Stimulated activated naive CD8-positive, alpha-beta T cell treated with anti-CD3 and anti-CD28 coated beads, Interleukin-15, Interleukin-2, amounts not matched to agents 100 U/mL and 50 U/mL, for 24 hours (primary cell): ENCODE measurements at places on chromosomes 4 and X.

DNA sequence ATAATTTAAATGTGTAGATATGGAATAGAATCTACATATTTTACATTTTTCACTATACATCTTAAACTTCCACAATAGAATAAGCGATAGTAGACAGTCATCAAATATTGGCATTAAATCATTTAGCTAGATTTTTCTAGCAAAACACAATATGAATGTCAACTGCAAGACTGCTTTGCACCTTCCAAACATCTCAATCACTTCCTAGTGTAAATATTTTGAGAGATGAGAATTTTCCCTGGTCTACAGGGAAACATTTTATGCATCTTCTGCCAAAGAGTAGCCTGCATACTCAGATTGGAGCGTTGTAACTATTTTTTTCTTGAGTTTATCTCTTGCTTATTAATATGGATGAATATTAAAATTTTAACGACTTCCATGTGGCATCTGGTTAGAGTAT is 897.4 kb downstream of the CENPC start:
- no peak for DNase-seq

DNA sequence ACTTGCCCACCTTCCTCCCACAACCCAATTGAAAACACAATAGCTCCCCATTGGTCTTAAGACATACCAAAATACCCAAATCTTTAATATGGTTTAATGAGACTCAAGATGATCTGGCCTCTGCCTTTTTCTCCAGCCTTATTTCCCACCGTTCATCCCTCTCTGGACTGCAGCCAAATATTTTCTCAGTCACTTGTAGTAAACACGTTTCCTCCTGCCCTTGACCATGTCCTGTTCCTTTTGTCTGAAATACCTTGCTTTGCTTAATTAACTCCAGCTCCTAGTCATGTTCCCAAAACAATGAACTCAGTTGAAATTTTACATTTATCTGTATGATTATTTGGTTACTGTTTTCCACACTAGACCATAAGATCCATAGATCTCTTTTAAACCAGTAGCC is 8.4 kb upstream of the NUP54 start:
- no peak for DNase-seq

- DNase-seq = no peak
Observed at GRCh38 chr4:183130328-183131155, 31.5 kb downstream of the WWC2 start.

GRCh38 chr4:158025131-158025530 is 147.7 kb downstream of the GASK1B start:
- no peak for DNase-seq

GRCh38 chr4:168743601-168744000 is 246.7 kb downstream of the PALLD start:
- DNase-seq = no peak

- DNase-seq = peak; percentile 3
Observed at GRCh38 chrX:139126493-139126892, 404.0 kb upstream of the F9 start.

- DNase-seq = no peak
Observed at GRCh38 chr4:119093042-119093827, 42.4 kb upstream of the MYOZ2 start.

- DNase-seq = no peak
Observed at GRCh38 chr4:184147858-184148737, 69.6 kb downstream of the ENPP6 start.

DNA sequence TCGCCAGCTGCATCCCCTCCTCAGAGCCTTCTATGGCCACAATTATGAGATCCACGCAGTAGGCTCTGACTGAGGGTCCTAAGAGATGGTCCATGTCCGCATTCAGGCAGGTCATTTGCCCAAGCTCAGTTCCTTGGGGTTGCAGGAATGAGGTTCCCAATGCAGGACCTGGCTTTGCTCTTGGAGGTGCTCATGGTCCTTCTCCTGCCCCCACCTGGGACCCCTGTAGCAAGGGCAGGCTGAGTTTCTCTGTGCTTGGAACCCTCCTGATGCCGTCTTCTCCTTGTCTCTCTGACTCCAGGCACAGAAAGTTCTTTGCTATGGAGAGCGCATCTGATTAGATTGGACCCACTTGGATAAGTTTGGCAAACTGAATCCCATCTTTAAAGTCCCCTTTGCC is 16.5 kb upstream of the SHOX start:
- DNase-seq = no peak

DNA sequence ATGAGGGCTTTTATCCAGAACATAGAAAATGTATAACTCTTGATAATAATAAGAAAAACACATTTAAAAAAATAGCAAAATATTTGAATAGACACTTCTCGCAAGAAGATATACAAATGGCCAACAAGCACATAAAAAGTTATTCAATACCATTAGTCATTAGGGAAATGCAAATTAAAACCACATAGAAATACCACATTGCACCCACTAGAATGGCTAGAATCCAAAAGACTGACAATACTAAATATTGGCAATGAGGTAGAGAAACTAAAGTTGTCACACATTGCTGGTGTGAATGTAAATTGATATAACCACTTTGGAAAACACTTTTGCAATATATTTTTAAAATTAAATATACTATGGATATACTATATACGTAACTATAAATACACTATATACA is 754.3 kb upstream of the MAGEB2 start:
- DNase-seq = no peak

- no peak for DNase-seq
Observed at GRCh38 chr4:141486375-141486997, 149.9 kb upstream of the IL15 start.

- no peak for DNase-seq
Observed at GRCh38 chr4:84232309-84233095, 266.6 kb downstream of the NKX6-1 start.

DNA sequence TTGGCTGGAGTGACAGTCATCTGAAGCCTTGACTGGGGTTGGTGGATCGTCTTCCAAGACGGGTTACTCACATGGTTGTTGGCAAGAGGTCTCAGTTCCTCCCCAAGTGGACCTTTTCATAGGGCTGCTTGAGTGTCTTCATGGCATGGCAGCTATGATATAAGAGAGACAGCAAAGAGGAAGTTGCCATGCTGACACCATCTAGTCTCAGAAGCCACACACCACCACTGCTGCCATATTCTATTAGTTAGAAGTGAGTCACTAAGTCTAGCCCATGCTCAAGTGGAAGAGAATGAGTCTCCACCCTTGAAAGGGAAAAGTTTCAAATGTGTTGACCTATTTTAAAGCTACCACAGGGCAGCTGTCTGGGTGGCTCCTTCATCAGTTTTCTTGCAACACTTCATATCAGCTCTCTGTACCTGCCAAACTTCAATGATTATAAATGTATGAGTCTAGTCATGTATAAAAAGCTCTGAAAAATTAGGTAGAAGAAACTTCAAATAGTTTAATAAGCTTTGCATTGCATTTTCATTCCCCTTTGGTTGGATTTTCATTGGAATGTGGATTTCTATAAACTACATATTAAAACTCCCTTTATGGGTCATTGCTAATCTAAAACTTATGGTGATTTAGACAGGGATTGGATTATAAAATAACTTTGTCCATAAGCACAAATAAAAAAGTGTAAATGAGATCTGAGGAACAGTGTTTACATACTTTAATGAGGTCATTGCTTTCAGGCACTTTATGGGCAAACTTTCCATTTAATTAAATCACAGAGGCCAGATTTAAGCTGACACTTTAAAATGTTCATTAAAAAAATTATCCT is 68.0 kb upstream of the ATXN3L start:
- DNase-seq = peak; percentile 3

- DNase-seq = no peak
Observed at GRCh38 chr4:1542226-1542490, 135.9 kb upstream of the NKX1-1 start.

- no peak for DNase-seq
Observed at GRCh38 chrX:21655901-21656586, 2.1 kb downstream of the KLHL34 start.

DNA sequence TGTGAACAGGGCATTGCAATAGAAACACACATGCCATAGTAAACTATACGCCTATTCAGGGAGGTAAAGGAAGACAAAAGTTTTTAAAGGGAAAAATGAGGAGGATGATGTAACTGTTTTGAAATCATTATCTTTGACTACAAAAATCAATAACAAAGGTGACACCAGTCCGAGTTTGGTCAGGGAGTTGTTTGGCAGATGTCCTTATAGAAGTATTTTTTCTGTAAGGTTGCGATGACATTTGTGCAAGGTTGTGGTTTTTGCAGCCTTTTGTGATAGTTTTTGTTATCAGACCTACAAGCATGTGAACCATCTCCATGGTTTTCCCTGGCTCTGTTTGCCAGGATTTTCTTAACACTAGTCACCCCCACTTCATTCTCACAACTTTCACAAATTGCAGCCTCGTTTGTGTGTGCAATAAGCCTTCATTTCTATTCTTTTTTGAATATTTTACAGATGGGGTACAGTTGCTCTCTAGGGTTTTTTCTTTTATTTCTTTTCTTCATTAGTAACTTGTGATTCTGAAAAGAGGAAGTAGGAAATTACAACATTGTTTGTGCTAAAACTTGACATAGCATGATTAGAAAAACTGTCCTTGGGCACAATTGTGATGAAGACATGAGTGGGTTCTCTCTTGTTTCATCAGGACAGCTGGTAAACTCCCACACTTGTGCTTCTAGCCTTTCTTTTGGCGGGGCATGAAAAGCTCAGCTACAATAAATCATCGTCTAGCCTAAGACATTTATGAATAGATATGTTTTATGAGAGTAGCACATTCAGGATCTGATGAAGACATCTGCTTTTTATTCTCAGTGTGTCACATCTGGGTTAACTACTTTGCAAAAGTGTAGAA is 60.2 kb upstream of the PNPLA4 start:
- no peak for DNase-seq

- no peak for DNase-seq
Observed at GRCh38 chr4:42541647-42542046, 115.3 kb downstream of the ATP8A1 start.

DNA sequence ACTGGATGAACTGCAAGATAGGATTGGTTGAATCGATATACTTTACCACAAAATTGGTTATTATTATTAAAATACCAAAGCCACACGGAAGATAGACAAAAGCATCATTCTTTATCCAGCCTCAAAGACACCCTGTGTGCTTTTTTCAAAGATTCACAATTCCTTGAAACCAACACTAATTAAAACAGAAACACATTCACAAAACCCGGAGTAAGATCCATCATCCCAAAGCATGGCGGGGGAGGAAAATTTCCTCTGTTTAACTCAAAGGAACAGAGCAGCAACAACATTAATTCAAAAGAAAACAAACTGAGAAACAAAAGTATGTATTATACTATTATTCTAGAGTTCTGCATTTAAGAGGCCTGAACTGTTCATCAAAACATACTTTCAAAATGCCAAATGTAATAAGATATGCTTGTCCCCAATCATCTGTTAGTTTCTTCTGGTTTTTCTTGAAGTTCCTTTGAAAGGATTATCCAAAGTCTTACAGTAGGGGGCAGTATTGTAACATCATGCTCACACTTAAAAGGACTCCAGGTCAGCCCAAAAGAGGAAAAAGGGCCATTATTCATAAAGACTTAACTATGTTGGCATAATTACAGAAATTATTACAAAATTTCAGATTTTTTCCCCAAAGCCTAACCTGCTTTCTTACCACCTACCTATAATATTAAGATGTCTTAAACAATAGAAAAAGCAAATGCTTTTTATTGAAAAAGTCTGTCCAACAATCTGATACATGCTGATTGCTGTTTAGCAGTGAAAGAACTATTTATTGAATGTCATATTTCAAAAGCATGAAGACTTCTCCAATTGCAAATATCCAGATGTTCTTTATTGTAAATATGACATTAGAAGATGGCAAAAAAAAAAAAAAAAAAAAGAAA is 168.7 kb downstream of the SCFD2 start:
- no peak for DNase-seq

- no peak for DNase-seq
Observed at GRCh38 chrX:110944751-110945675, 149.4 kb upstream of the CHRDL1 start.

- DNase-seq = no peak
Observed at GRCh38 chrX:13752646-13753045, 18.1 kb downstream of the OFD1 start.

- DNase-seq = no peak
Observed at GRCh38 chr4:79046016-79046592, 106.9 kb upstream of the PAQR3 start.

- no peak for DNase-seq
Observed at GRCh38 chr4:102543030-102543928, 42.1 kb downstream of the NFKB1 start.

DNA sequence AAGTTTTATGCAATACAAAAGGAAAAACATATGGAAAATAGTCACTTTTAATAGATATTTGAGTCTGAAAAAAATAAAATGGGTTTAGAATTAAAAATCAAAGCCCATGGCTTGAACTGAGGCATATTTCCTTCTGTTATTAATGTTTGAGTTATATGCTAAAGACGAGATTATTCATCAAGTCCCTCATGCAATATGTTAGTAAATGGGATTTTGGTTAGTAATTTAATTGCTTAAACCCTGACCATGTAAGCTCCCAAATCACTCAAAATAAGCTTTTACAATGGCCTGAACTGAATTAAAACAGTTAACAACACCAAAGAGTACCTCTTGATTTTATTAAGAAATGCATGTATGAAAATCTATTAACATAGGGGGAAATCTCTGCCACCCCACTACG is 12.1 kb downstream of the UNC5C start:
- DNase-seq = no peak

DNA sequence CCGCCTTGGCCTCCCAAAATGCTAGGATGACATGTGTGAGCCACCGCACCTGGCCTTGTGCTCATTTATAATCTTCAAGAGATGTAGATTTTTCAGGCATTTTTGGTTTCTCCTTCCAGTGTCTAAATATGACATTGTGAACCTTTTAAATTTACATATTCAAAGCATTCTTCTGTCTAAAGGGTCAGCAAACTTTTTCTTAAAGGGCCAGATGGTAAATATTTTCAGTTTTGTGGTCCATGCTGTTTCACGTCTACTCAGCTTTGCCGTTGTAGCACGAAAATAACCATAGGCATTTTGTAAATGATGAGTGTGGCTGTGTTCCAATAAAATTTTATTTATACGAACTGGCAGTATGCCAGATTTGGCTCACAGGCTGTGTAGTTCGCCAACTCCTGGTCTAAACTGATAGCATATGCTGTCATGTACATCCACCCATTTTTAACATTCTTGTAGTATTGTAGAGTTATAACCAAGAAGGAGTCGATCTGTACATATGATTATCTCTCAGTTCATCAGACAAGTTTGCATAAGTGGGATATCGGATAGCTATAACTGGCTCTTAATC is 12.7 kb upstream of the GCNA start:
- DNase-seq = no peak

- DNase-seq = no peak
Observed at GRCh38 chr4:94407846-94408245, 43.9 kb upstream of the PDLIM5 start.

- DNase-seq = peak; percentile 31
Observed at GRCh38 chr4:6925357-6925836, 15.8 kb downstream of the TBC1D14 start.

GRCh38 chr4:66062921-66063320 is 392.6 kb upstream of the EPHA5 start:
- no peak for DNase-seq

- no peak for DNase-seq
Observed at GRCh38 chrX:41707218-41707617, 16.8 kb upstream of the GPR82 start.

GRCh38 chr4:168654104-168654847 is 157.4 kb downstream of the PALLD start:
- DNase-seq = no peak

- DNase-seq = no peak
Observed at GRCh38 chrX:150767475-150768131, 74.4 kb downstream of the MTMR1 start.
